ENCODE measurements at places on chromosomes 12 and 14.

- no peak for DNase-seq
These were observed 890 bp downstream of the TEP1 start for GRCh38 chr14:20412411-20412810.

DNA sequence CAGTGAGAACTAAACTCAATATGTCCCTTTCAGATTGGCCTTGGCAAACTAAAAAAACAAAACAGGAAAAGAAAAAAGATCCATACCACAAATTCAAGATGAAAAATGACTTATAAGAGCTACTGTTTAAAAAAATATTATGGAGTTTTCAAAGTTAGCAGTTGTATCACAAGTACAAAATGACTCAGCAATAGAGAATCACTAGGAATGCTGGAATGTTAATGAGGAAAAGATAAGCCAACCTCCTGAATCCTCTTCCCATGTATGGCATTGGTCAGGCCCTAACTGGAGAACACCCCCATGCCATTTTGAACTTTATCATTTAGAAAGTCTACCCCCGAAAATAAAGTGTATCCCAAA lies 62.2 kb downstream of the PPP1R36 start:
- DNase-seq: no peak

- no peak for DNase-seq
These were observed at the start of gene KDM2B for GRCh38 chr12:121580959-121581685. Gene KDM2B, minus strand, starts transcription at chr12:121581023. Its CDS starts 112 bp downstream, at chr12:121580911.

DNA sequence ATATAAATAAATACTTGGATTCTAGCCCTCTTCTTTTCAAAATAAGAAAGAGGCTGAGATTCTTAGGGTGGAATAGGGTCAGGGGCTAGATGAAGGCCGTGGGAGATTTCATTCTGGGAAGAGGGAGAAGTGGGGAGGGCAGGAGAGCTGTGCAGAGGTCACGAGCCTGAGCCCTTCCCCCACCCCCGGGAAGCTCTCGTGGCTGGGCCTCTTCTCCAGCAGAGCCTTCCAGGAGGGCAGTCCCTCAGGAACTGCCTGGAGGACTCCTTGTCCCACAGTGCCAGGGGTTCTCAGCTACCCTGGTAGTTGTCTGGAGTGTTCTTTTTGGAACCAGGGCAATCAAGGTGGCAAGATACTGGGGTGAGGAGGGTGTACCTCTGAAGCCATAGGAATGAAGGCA lies 94.0 kb downstream of the ESR2 start:
- DNase-seq: no peak

- DNase-seq: no peak
These were observed 34.1 kb upstream of the FAM181A start for GRCh38 chr14:93892923-93893558.

DNA sequence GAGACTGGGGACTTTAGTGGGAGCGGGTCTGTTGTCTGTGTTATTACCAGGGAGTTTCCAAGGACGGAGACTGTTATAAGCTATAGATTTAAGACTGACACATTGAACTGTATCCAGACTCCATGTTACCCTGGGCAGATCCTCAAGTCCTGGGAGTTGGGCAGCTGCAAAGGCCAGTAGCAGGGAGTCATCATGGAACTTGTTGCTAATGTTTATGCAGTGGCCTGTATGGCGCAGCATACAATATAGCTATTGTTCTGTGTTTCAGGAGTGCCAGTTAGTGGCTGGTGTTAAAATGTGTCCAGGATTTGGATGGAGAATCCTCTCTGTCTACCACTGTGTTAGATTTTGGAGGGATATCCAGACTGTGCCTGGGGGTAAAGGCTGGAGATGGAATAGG lies 31.7 kb downstream of the SMOC1 start:
- no peak for DNase-seq

GRCh38 chr12:52358575-52359350 lies 8.5 kb downstream of the KRT85 start:
- DNase-seq: no peak

DNA sequence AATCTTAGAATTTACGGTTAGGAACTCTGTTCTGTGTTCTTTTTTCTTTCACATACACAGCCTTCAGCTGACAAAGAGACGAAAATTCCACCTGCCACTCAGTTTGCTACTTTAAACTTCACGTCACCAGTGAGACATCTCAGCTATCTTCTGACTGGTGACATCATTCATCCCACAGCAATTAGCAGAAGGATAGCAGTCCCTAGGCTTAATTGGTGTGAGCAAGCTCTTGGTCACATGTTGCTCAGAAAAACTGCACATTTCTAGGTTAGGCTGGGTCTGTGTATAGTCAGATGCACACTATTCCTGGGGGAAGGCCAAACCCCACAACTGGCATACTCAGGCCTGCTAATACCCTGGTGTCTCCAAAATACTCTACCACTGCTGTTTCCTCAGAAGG lies 23.9 kb downstream of the SLC7A7 start:
- DNase-seq: no peak

DNA sequence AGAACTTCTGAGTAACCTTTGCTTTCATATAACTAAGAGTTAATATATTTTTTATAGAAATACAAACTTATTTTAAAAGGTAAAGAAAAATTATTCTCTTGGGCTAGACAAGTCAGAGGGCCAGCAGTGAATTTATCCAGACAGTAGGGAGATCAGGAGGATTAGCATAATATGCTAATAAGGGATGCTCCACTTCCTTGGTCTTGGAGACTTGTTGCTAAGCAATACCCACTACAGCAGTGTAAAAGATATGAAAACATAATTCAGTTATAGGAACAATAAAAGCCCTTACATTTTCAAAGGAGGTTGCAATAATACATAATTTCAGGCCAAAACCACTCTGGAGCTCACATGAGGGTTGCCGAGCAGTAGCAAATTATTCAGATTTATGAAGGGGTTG lies 615.6 kb downstream of the KCNH5 start:
- DNase-seq: no peak

GRCh38 chr12:49187184-49187583 lies 1.7 kb downstream of the TUBA1A start:
- DNase-seq: peak; percentile 26

DNA sequence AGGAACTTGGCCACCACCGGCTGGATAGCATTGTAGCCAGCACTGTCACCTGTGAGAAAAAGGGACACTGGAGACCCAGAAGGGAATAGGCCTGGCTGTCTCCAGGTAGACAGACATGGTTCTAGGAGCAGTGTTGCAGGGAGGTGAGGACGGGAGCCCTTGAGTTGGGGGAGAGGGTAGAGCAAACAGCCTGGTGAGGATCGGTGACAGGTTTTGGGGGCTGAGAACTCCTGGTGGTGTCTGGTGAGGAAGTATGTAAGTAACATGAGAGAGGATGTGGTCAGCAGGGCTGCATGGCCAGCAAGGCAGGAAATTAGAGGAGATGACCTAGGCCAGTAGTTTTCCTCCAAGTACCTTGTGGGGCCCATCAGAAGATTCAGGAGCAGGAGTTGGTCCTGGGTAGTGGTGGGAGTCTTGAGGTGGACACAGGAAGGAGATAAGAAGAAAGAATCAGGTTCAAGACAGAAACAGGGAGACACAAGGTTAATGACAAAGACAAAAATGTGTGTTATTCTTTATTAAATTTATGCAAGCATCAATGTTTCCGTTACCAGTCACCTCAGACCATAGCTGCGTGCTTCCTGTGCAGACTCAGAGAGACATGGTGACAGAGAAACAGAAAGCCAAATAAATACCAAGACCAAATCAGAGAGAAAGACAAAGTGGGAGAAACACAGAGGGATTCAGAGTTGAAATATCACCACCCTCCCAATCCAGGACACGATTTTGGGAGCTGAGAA lies at the start of gene ARHGAP9:
TSS of gene ARHGAP9 (minus strand) at position 491 of the 740 bp plus-strand sequence. CDS start at position 31, 460 bp downstream.
- DNase-seq: no peak

DNA sequence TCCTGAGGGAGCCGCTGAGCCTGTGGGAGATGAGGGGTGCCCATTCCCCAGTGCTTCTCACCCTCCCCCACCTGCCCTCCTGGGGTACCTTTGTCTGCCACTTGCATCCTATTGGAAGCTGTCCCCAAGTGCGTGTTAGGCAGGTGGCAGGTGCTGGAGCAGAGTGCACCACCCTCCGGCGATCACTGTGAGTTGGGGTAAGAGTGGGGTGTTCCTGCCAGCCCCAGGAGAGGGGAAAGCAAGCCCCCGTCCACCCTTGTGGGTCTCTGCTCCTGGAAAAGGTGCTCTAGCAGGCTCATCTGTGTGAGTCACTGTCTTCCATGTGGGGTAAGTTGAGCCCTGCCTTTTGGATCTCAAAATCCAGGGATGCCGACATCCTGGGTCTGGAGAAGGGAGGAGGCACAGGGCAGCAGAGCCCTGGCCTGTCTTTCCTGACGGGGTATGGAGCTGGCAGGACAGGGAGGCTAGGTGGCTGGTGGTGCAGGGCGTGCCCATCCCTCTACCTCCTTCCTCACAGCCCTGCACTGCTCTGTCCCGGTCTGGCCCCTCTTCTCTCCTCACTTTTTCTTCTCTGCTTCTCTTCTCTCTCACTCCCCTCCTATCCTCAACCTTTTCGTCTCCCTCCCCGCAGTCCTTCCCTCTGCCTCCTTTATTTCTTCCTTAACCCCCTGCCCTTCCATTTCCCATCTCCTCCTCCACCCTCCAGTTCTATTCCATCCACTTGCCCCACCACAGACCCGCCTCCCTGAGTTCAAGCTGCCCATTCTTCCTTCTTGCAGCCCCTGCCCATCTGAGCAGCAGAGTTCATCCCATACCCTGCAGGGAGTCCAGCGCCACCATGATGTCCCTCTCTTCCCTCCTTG lies 20.1 kb upstream of the KRT7 start:
- DNase-seq: no peak

DNA sequence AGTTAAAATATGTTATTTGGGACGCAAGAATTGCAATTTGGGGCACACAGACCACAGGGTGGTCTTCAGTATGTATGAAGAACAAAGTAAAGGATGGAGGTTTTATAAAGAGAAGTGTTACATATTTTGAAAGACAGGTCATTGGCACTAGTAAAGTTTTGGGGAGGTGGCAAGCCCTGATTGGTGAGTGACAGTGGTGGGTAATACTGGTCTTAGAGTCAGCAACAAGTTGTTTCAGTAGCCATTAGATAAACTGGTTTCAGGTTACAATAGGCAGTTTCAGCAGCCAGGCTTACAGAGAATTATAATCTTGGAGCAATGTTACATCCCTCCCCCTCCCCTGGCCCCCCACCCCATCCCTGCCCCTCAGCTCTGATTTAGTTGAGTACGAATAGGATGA lies 17.5 kb downstream of the MARK3 start:
- no peak for DNase-seq

GRCh38 chr14:78986989-78987388 lies 816.8 kb downstream of the NRXN3 start:
- no peak for DNase-seq

DNA sequence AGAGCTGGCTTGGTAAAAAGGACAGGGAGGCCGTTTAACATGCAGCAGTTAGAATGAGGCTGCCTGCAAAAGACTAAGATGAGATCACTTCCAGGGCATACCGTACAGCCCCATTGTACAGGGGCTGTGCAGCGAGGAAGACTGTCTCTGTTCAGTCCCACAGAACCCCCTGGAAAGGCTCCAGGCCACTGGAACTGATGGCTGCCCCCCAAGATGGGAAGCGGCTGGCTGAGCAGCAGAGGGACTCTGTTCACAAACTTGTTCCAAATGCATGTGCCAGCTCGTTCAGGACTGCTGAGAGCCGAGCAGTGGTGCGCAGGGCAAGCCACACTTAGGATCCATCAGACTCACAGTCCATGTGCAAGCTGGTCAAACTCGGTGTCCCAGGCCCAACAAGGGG lies 82.9 kb downstream of the CHGA start:
- DNase-seq: no peak

DNA sequence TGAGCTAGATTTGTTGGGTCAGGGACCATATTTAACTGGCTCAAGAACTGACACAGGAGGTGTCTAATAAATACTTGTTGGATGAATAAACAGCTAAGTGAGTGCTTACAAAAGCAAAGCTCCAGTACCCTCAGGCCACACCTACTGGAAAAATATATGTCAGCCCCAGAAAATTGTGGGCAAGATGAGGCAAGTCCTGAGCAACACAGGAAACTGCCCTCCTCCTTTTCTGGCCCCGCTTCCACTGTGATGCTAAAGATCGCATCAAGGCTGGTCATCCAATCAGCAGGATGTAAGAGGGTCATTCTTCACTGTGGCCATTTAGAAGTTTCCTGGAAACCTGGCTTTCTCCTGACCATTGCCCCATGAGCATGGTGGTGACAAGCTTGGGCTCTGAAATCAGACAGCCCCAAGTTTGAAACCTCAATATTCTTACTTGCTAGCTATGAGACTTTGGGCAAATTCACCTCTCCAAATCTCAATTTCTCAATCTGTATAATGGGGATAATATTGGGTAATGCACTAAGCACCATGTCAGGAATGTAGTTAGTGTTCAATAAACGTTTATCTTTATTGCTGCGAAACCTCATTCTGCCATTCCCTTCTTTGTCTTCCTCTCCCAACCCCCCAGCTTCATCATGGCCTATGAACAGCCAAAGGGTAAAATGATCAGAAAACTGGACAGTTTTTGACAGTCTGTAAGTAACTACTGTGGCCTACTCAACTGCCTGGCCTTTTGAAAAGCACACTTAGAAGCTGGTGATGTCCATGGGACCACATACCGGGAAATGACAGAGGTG lies 139.3 kb upstream of the PZP start:
- no peak for DNase-seq

DNA sequence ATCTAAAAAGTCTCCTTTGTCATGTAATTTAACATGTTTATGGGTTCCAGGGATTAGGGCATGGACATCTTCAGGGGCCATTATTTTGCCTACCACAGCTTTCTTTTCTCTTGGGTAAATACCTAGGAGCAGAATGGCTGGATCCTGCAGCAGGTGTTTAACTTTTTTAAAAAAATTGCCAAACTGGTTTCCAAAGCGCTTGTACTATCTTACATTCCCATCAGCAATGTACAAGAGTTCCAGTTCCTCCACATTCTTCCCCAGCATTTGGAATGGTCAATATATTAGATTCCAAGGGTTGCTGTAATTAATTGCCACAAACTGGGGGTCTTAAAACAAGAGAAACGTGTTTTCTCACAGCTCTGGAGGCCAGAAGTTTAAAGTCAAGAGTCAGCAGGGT lies 27.7 kb upstream of the MYL2 start:
- DNase-seq: no peak

DNA sequence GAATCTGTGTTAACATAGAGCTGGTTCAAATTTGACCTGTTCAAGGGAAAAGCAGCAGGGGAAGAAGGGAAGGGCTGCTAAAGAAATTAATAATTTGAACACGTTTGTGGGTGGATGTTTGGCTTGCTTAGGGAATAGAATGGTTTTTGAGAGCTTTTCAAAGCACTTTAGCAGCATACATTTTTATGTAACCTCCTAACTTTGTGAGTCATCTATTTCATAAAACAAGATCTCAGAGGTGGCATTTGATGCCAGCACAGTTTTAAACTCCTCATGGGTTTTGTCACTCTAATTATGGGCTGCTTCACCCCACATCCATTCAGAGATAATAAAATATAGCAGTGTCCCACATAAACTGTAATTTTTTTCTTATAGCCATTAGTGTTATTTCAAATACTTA lies 143.8 kb downstream of the ACSS3 start:
- DNase-seq: no peak

GRCh38 chr12:57836442-57837375 lies 9.8 kb downstream of the CTDSP2 start:
- DNase-seq: peak; percentile 98

DNA sequence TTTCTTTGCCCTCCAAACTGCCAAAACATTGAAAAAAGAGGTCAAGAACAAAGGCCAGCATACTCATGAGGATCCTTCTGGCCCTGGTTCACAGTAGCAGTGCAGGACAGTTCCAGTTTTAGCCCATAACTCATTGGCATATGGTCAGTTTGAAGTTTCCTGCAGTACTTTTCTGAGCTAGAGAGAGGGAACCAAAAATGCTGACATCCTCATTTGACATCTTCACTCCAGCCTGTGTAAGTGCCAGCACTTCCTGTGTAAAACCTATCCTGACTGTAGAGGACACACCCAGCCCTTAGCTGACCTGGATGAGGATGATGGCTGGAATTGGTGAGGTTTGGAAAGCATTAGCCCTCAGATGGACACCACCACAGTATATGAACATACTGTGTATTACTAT lies 84.1 kb downstream of the FGD4 start:
- DNase-seq: no peak
